Left forelimb (tissue), 1 donor: ENCODE measurements at places on chromosomes 4 and X.

- DNase-seq, result no peak
Measured at GRCh38 chrX:17844236-17844635, 16.9 kb downstream of the RAI2 start.

DNA sequence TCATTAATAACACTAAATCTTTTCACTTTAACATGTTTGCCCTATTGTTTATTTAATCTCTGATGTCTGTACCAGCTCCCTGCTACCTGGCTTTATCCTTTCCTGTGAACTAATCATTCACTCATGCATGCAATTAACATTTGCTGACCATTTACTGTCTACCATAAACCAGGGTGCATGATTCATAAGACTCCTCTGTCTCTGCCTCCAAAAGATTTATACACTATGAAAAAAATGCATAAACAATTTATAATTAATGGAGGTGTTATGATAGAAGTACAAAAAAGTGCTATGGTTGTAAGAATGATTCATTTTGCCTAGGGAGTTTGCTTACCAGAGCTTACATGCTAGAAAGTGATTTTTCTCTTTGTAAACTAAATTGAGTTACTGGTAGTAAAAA, 24.5 kb upstream of the CPEB2 start:
- DNase-seq, result no peak

DNA sequence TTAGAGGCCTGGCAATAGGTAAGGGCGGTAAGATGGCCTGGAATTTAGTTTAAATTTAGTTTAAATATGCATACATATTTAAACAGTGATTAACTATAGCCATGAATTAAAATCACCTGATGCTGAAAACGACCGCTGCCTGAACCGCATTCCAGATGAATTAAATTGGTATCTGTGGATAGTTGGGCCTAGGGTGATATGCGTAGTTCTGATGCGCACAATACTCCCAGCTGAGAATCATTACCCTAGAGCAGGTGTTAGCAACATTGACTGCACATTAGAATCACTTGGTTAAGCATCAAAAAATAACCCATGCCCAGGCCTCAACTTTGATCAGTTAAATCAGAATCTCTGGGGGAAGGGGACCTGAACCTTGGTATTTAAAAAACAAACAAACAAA, 432.4 kb downstream of the GBA3 start:
- DNase-seq, result no peak

DNA sequence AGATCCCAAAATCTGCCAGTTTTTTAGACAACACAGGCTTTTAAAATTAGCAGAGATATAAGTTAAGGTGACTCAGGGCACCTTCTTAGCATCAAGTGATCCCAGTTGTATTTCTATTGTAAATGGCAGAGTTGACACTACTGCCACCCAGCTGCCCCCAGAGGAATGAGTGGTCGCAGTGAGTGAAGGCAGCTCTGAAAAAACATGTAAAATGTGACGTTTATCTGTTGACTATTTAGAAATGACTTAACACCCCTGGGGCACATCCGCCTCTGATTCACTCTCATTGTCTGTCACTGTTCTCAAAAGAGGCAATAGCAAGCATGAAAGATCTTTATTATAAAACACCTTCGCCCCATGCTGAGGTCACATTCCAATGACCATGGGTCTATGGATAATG, 592.4 kb downstream of the ACTRT1 start:
- no peak for DNase-seq

DNA sequence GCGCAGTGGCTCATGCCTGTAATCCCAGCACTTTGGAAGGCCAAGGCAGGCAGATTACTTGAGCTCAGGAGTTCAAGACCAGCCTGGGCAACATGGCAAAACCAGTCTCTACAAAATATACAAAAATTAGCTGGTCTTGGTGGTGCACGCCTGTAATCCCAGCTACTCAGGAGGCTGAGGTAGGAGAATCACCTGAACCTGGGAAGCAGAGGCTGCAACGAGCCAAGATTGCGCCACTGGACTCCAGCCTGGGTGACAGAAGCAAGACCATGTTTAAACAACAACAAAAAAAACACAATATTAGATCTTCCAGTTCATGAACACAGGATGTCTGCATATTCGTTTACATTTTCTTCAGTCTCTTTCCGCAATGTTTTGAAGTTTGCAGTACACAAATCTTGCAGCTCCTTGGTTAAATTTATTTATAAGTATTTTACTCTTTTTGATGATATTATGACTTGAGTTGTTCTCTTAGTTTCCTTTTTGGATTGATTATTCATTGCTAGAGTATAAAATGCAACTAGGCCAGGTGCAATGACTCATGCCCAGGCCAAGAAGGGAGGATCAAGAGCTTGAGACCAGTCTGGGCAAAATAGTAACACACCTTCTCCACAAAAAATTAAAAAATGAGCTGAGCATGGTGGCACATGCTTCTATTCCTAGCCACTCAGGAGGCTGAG, 30.4 kb upstream of the ABCG2 start:
- DNase-seq, result no peak

GRCh38 chr4:177519481-177520260, 77.4 kb upstream of the AGA start:
- no peak for DNase-seq

GRCh38 chr4:183599690-183600089, 59.3 kb downstream of the RWDD4 start:
- no peak for DNase-seq

- DNase-seq, result no peak
Measured at GRCh38 chr4:128384765-128385598, 97.4 kb upstream of the PGRMC2 start.

DNA sequence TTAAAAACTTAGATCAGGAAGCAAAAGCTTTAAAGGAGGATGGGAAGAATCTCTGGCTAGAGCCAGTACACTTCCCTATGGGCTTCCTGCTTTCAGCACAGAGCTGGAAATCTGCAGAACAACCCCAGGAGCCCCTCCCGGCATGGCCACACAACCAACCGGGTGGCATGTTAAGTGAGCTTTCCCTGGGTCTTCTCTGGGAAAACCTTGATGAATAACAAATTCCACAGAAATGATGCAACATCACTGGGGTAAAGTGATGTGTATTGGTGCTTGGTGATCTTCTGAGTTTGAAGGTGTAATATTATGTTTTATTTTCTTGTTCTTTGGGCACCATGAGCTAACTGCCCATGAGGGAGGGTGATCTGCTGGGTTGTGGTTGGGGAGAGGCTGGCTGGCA, 22.1 kb downstream of the NHS start:
- DNase-seq, result no peak

- no peak for DNase-seq
Measured at GRCh38 chrX:46634577-46634976, 61.0 kb downstream of the CHST7 start.

DNA sequence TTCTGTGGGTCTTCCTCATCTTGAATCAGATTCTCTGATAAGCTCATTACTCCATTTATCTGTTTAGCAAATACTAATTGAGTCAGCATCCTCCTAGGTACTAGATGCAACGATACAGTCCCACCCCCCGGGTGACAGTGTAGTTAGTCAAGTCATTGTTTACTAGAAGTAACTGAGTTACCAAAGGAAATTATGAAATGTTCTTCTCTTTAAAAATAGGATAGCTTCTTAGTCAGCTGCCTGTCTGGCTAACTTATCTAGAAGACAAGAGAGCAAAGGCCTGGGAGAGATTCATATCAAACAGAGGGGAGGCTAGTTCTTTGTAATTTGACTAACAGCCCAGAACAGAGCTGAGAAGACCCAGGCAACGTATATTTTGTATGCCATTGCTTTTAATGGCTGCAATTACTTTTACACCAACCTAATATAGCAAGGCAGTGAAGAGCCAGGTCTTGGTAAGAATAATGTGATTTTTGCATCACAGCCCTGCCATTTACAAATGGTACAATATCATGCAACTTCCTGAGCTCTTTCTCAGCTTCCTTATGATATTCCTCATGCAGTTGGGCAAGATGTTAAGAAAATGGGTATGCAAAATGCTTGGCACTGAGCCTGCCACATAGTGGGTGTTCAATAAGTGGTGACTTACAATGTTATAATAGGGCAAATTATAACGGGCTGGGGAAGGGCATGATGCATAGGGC, 149.9 kb downstream of the CHIC2 start:
- DNase-seq, result no peak

GRCh38 chrX:103878466-103879122, 46.5 kb upstream of the RAB9B start:
- no peak for DNase-seq

- no peak for DNase-seq
Measured at GRCh38 chr4:174375422-174375821, 91.7 kb downstream of the CEP44 start.

DNA sequence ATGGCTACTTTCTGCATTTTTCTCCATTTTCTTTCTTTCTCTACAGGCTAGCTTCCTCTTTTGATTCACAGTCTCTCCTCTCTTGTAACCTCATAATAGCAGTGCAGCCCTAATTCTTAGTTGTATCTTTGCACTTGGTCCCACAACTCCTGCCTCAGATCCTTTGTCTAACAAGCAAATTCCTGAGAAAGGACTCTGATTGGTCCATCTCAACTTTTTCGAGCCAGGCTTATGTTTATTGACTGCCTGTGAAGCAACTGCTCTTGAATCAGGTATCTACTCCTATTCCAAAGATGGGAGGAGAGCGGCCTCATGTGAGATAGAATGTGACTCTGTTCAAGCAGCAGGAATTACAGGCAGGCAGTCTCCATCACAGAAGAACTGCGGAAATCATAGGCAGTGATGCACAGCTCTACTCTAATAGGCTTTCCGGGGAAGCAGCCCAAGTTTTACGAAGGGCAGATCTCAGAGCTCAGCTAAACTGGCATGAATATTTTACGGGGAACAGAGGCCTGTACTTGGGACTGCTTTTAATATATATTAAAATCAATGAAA, 123.5 kb downstream of the GABRB1 start:
- no peak for DNase-seq

DNA sequence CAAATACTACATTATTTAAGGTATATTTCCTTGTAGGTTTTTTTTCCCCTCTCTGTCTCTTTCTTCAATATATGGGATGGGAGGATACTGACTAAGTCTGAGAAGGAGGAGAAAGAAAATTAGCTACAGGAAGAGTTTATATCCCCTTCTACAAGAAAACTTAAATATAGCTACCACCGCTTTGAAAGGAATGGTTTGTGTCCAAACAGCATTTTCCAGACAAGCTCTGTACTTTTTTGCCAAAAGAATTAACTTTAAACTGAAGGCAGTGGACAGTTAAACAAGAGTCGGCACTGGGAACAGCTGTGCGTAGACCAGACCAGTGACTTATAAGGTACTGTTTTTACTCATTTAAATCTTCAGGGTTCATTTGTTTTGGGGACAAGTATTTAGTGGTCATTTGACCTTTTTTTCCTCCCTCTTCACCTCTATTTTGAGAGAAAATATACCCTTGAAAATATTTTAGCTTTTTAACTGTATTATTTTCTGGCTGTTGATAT, 303.7 kb downstream of the ARHGAP24 start:
- no peak for DNase-seq

GRCh38 chrX:40922307-40922706, 162.9 kb upstream of the USP9X start:
- no peak for DNase-seq

DNA sequence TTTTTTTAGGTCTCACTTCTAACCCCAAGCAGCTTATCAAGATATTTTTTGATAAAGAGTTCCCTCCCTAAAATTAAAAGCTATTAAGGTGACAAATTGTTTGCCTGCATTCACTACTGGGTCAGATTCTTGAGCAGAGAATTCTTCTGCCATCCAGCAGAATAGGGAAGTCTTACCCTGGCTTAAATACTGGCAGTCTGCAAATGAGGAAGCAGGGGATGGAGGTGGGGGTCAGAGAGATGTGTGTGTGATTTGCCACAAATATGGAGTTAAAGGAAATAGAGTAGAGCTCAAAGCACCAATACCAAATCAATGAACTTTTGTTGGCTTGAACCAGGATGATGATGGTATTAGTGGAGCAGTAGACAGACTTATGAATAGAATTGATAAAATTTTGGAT, 122.2 kb downstream of the ANXA5 start:
- no peak for DNase-seq

DNA sequence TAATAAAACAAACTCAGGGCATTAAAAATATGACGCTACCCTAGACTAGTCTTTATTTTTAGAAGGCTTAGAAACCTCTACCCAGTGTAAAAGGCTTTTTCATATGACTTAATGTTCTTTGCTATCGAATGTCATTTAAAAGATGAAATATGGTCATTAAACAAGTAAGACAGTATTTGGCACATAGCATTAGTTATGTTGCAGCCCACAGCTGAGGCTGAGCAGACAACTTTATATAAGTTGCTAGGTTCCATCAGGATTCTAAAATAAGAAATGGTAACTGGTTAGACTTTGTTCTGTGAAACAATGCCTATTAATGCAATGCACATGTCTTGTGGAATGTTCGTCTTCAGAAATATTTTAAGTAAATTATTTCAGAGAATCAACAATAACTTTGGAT, 10.4 kb upstream of the PRSS12 start:
- no peak for DNase-seq

GRCh38 chr4:81796790-81797528, 325.3 kb upstream of the RASGEF1B start:
- no peak for DNase-seq

DNA sequence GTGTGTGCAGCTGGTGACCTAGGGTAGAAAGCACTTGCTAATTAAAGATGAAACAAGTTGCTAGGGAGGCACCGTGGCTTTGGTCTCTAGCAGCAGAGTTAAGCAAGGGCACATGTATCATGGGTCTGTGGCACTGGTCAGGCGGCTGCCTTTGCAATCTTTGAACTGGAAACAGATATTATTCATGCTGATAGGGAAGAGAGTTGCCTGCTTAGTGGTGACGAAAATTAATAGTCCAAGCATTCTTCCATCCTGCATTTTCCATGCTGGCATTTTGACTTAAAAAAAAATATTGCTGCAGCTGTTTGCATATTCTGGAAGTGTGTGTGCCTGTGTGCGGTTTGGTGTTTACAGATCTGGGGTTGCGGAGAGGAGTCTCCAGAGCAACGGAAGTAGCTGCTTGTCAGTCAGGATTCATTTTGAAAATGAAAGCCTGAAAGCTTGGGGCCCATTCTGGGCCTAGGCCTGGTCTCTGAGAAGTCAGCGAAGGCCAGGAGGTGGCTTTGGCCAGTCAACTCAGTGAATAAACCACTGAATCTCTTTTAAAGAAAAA, 2.3 kb upstream of the SOWAHD start:
- no peak for DNase-seq

DNA sequence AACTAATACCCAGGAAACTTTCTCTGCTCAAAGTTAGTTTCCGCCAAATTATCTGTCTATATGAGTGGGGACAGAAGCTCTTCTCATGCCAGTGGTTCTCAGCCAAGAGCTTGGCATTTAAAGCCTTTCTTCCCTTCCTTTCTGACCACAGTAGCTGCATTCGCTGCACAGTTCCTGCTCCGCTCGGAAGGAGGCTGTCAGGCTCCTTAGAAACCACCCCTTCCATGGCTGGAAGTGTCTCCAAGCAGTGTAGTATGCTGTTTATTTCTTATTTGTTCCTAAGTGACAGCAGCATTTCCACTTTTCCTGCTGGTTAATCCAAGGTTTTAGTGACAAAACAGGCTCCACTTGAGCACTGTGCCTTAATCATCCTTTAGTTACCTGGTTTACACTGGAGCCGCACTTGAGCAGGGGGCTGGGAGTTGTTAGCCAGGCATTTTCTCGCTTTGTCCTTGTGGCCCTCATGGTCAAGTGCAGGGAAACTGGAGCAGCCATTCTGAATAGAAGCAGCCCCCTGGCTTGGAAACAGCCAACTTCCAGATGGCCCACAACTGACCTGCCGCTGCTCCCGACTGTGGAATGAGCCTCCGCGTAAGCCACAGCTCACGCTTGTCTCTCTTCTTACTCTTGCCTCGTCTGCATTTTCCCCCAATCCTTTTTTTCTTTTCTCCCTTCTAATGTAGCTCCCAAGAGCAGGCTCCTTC, 739.4 kb upstream of the TENM3 start:
- DNase-seq, result no peak

- DNase-seq, result no peak
Measured at GRCh38 chrX:56574861-56575260, 11.4 kb downstream of the UBQLN2 start.

- DNase-seq, result no peak
Measured at GRCh38 chr4:5277079-5277478, 225.8 kb downstream of the STK32B start.
